ENCODE measurements at places on chromosomes 1 and 21.

DNA sequence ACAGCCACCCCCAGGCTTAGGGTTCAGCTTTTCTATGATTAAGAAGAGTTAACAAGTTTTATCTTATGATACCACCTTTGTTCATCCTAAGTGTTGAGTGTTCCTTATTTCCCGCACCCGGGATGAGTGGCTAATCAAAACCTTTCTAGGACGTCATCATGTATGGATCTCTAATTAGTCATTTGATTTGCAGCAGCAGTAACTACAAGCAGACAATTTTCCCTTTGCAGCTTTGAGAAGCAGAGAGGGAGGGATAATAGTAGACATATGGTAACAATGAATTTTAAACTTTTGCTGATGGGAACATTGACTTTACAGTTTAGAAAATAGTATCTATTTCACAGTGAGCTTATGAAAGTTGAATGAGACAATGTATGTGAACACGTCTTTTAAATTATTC is 30.8 kb upstream of the SLC35F3 start:
- no peak for DNase-seq

GRCh38 chr1:95072117-95072516 is 634 bp downstream of the ALG14 start:
- DNase-seq: no peak

- no peak for DNase-seq
Measured at GRCh38 chr1:10708757-10709156, 87.7 kb downstream of the CASZ1 start.

GRCh38 chr1:219959540-219960203 is 31.3 kb upstream of the SLC30A10 start:
- DNase-seq: no peak

- no peak for DNase-seq
Measured at GRCh38 chr1:218472885-218473284, 127.7 kb downstream of the TGFB2 start.

- DNase-seq: no peak
Measured at GRCh38 chr21:34843562-34843961, 174.8 kb downstream of the CLIC6 start.

- DNase-seq: no peak
Measured at GRCh38 chr21:36766511-36766910, 67.6 kb downstream of the SIM2 start.

GRCh38 chr1:20281801-20282200 is 8.9 kb upstream of the VWA5B1 start:
- no peak for DNase-seq

DNA sequence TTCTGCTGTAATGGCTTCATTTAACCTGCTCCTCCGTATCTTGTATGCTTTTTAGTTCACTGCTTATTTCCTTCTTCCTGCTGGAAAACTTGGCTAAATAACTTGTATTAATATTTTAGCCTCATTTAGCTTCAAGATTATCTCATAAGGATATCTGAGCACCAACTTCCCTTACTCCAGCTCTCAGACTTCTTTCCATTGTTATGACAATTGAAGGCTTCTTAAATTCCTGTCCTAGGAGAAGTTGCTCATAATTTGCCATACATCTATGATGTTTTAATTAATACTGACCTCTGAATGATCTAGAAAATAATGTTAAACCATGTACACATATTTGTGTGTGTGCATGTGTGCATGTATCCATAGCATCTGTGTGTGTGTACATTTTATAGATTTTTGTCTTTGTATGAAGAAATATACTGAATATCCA is 1524.4 kb upstream of the TPTE start:
- no peak for DNase-seq

GRCh38 chr1:3668585-3669300 is 16.4 kb downstream of the TP73 start:
- no peak for DNase-seq

- DNase-seq: peak; percentile 13
Measured at GRCh38 chr1:234322979-234323378, 50.3 kb upstream of the COA6 start.

DNA sequence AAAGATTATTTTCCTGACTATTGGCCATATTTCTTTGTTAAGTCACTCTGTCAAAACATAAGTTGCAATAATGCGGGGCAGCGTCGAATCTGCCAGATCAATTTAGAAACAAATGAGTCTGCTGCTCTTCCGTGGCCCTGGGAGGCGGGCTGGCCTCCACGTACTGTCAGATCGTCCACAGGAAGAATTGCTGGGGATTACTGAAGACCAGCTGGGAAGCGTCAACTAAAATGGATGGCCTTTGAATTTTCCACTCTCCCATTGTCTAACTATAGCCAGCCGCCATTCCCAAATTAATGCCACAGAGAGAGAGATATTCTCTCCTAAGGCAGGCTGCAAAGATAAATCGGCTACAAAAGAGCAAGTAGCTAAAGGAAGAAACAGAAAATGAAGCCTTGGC is 560.2 kb downstream of the SMYD3 start:
- DNase-seq: no peak

DNA sequence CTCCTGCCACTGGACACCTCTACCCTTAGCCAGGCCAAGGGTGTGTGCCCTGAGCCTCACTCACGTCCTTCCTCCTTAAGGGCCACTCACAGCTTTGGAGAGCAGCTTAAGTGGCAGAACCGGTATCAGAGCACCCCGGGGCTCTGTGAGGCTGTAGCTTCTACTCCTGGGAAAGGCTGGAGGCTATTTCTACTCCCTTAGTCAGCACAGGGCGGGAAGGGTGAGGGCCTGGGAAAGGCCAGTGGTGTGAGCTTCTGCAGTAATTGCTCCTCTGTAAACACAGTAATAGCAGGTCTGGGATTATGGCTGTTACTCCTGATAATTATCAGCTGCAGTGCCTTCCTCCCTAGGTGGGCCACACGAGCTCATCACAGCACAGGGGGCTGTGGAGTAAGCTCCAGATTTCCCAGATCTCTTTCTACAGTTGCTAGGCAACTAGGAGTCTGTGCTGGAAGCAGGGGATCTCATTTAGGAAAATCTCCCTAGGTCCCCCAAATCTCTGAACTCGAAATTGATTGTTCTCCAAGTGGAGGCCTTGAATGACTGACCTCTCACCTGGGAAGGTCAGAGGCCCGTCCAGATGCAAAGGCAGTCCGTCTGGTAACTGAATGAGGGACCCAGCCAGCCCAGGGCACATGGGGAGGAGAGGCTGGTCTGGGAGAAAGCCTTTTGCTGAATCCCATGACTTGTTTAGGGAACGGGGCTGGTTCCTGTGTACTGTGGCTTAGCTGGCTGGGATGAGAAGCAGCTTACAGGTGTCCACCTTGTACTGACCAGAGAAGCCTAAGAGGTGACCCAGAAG is 29.3 kb downstream of the IER5 start:
- DNase-seq: no peak

- DNase-seq: no peak
Measured at GRCh38 chr21:36807422-36807928, 108.6 kb downstream of the SIM2 start.

- DNase-seq: no peak
Measured at GRCh38 chr1:230069796-230070195, 2.8 kb downstream of the GALNT2 start.

DNA sequence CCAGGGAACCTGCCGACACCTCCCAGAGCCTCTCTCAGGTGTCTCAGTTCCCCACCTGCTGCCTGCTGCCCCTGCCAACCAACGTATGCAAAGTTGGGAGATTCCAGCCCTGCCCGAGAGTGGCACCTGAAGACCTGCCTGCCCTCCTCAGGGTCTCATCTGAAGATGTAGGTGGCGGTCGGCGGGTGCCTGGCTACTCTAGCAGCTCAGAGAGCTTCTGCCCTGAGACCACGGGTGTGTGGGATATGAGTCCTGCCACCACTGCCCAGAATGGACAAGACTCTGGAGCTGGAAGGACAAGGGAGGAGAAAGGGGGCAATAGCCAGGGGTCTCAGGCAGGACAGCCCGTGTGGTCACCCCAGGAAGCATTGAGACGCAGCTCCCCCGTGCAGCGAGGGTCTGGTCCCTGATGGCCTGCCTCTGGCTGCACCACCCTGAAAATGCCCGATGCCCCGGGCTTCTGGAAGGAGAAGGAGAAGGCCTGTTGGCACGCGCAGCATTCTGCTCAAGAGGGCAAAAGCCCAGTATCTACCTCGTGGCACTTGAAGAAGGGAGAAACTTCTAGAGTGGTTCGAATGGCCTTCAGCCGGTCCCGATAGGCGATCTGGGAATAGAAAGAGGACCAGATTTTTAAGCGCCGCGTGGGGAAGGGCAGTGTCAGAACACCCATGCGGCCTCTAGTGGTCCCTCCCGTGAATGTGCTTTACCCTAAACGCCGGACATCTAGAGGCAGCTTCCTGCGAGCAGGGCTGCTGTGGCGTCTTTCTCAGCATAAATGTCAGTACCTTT is 88.8 kb downstream of the STUM start:
- no peak for DNase-seq

GRCh38 chr1:179708434-179709195 is 34.5 kb upstream of the FAM163A start:
- no peak for DNase-seq

Data from stimulated activated CD8-positive, alpha-beta memory T cell treated with anti-CD3 and anti-CD28 coated beads, Interleukin-15, amount 100 ng/mL, for 1 hour (primary cell).